Mammary epithelial cell (primary cell): ENCODE measurements at places on chromosomes 3 and 15.

DNA sequence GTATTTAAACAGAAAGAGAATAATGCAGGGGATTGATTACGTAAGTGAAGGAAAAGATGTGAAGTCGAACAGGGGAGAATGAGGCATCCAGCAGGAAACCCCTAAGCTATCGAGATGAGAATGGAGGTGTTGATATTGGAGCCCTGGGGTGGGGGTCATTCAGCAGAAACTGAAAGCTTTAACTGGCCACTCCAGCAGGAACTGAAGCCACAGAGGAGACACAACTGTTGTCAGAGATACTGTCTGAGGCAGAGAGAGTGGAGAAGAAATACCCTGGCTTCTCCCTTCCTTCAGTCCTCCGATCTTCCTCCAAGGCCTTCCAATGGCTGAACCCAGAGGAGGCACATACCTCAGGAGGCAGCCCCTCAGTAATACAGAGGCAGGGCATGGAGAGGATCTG is 152.4 kb downstream of the THRB start:
- DNase-seq = no peak

GRCh38 chr3:15800327-15800726 is 2.5 kb upstream of the ANKRD28 start:
- no peak for DNase-seq

DNA sequence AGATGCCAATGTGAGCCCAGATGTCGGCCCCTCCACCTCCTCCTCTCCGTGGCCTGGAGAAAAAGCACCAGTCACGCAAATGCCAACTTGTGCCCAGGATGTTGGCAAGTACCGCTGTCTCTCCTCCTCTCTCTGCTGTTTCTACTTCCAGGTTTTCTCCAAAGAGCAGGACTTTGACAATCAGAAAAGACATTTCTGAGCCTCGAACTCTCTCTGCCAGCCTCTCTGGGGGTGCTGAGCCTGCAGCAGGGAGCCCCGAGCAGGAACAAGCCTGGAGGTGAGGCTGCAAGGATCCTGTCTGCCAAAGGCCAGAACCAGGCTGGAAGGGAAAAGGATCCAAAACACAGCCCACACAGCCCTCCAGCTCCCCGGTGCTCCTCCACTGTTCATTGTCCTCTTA is 89.7 kb downstream of the SEC22A start:
- DNase-seq = no peak

DNA sequence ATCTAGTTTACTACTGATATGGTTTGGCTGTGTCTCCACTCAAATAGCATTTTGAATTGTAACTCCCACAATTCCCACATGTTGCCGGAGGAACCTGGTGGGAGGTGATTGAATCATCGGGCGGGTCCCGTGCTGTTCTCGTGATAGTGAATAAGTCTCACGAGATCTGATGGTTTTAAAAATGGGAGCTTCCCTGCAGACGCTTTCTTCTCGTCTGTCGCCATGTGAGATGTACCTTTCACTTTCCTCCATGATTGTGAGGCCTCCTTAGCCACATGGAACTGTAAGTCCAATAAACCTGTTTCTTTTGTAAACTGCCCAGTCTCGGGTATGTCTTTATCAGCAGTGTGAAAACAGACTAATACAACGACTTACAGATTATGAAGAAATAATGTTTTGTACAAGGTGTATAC is 35.6 kb upstream of the PYDC2 start:
- DNase-seq = no peak

- DNase-seq = peak; percentile 93
These were observed 89.7 kb downstream of the LIPC start for GRCh38 chr15:58521293-58521991.

GRCh38 chr3:21962456-21962855 is 211.4 kb upstream of the ZNF385D start:
- DNase-seq = no peak

DNA sequence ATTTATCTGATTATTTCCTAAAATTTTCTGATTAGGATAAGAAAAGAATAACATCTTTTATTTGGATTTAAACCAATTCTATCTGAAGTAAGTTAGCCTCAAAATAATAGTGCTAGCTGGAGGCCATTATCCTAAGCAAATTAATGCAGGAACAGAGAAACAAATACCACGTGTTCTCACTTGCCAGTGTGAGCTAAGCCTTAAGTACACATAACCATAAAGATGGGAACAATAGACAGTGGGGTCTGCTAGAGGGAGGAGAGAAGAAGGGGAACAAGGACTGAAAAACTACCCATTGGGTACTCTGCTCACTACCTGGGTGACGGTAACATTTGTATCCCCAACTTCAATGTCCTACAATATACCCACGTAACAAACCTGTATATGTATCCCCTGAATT is 31.3 kb upstream of the LYSMD4 start:
- DNase-seq = no peak

GRCh38 chr3:42498791-42499477 is 3.5 kb upstream of the VIPR1 start:
- no peak for DNase-seq

- no peak for DNase-seq
These were observed 192.2 kb upstream of the GADL1 start for GRCh38 chr3:31086698-31087097.

DNA sequence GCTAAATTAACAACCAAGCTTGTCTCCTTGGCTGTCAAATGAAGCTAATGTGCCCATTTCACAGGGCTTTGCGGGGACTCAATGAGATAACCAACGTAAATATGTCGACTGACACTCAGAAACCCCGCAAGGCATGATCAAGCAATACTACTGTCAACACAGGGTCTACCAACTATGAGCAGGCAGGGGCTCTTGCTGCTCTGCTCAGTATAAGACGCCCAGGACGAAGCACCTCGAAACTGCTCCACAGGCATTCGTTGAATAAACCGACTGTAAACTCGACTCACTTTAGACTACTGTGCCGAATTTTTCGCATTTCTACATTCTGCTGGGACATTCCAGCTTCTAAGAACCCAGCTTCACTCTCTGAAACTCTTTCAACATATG is 55.0 kb downstream of the FEZF2 start:
- DNase-seq = no peak

- peak; percentile 67 for DNase-seq
These were observed 58.6 kb upstream of the SLC6A1 start for GRCh38 chr3:10933805-10934481.

- no peak for DNase-seq
These were observed 57.4 kb upstream of the MYZAP start for GRCh38 chr15:57534281-57534680.

- no peak for DNase-seq
These were observed 116.9 kb upstream of the EIF1B start for GRCh38 chr3:40192628-40193027.

GRCh38 chr15:35379972-35380371 is 166.0 kb downstream of the DPH6 start:
- DNase-seq = peak; percentile 82

DNA sequence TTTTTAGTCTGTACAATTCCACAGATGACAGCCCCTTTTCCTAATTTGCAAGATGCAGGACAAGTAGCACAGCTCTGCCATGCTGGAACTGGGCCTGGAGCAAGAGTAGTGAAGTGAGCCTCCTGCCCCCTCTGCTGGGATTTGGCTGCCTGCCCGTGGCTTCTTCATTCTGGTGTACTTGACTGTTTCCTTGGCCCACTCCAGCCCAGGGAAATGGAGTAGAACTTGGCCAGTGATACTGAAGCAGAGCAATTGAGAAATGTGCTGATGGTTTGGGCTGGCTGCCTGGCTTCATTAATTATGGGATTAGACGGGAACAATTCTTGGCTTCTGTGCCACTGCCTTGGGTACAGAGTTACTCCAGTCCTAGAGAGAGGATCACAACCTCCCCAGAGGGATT is 2.8 kb downstream of the GPD1L start:
- DNase-seq = no peak

DNA sequence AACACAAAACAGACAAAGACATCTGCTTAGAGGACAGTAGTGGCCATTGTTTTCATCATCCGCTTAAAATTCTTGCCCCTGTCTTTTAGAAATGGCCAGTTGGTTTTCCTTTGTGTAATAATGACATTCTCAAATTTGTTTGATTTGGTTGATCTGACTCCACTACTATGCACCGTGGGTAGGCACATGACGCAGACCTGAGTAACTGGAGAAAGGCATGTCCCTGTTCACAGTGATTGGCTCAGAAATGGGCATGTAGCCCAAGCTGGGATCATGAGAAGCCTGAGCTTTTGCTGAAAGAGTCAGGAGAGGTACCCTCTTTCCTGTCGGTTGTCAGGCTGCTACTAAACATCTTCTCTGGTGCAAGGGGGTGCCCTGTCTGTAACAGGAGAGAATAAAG is 36.6 kb upstream of the MAGI1 start:
- DNase-seq = peak; percentile 42

- DNase-seq = no peak
These were observed 7.2 kb downstream of the ARID3B start for GRCh38 chr15:74548241-74548640.

- DNase-seq = no peak
These were observed 903 bp upstream of the ZSCAN2 start for GRCh38 chr15:84599906-84600305.

DNA sequence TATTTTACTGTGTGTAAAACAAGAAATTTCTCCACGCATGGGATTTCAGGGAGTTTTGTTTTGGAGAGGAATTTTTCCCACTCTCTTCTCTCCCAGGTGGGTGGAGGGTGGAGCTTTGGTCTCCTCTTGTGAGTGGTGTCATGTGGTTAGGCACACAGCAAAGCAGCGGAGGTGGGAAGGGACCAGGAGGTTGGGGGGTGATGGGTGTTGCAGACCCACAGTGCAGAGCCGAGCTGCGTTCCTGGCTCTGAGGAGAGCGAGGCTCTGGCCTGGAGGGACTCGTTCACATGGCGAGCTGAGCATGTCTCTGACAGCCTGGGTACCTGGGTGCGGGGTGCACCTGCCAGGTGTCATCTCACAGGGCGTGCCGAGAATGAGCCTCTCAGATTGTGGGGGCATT is 87.8 kb downstream of the RYR3 start:
- DNase-seq = no peak

DNA sequence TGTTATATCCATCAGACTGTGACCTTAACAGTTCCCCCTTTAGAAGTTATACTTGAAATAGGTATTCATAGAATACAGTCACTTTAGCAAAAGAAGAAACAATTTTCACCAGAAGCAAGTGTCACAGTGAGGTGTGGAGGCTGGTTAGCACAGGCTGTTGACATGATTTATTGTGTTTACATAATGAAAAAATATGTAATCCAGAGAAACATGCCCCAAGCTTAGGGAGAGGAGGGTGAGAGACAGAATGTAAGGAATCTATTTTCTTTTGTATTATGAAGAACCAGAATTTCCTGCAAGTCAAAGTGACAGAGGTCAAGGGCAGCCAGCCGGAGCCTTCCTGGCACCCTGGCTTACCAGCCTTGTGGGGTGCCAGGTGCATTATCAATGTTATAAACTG is 4.0 kb downstream of the IL12A start:
- no peak for DNase-seq

- DNase-seq = peak; percentile 45
These were observed 639 bp downstream of the NIPA1 start for GRCh38 chr15:22786868-22787698.

DNA sequence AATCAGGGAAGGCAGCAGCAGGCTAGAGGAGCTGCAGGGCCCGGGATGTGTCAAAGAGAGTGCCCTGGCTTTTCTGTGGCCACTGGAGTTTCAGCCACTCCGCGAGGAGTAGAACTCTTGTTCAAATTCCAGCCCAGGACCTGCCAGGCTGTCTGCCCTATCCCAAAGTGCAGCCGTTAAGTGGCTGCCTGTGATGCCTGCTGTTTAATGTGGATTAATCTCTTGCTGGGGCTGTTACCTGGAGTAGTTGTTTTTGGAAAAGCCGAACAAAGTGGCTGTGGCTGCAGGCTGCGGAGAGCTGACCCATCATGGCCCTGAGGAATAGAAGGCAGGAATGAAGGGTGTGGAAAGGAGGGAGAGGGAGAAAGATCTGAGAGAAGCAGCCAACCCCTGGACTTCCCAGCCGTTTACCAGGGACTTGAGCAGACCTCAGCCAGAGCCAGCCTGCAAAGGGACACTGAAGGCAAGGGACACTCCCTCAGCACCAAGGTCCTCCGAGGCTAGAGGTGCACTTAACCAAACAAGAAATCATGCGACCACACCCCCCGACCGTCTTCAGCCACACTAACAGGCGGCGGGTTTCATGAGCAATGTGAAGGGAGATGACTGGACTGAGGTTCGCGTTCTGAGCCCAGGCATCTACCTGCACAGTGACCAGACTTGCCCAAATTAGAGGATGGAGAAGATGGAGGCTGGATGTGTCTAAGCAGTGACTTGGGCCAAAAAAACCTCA is 4.7 kb downstream of the CDAN1 start:
- no peak for DNase-seq

DNA sequence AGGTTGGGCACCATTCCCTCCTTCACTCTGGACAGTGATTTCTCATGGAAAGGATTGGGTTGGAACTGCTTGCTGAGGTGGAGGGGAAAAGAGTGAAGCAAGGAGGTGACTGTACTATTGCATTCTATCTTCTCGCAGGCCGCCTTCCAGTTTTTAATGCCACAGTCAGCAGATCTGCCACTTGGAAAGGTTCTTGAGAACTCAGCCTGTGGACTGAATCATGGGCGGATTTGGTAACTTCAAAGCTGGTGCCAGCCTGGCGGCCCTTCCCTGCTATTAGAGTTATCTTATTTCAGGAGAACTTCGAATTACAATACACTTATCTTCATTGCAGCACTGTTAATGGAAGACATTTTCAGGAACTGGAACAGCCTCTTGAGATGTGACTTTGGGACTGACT is 23.1 kb upstream of the SLC28A2 start:
- no peak for DNase-seq

- no peak for DNase-seq
These were observed 47.0 kb downstream of the SUSD5 start for GRCh38 chr3:33171580-33171979.

DNA sequence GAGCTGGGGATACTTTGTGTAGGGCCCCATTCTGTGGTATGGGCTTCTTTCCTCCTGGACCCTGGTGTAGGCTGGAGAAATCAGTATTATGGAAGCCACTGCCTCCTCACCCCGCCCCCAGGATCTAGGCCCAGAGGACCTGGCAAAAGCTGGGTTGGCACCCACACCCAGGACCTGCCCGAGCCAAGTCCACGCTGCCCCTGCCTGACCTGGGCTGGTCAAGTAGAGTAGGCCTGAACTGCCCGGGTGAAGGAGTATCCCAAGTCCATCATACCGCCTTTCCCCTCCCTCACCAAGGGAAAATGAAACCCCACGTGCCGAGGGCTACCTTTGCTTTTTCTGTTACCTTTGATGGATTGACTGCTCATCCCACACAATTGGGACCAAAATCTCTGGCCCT is 37.7 kb upstream of the TRAK1 start:
- DNase-seq = no peak

- DNase-seq = no peak
These were observed 2.3 kb downstream of the RASGRP1 start for GRCh38 chr15:38562278-38562677.

- no peak for DNase-seq
These were observed 60.4 kb upstream of the CHD2 start for GRCh38 chr15:92839696-92840095.
